HTR-8/SVneo (cell line): ENCODE measurements at places on chromosomes 12 and 14.

DNA sequence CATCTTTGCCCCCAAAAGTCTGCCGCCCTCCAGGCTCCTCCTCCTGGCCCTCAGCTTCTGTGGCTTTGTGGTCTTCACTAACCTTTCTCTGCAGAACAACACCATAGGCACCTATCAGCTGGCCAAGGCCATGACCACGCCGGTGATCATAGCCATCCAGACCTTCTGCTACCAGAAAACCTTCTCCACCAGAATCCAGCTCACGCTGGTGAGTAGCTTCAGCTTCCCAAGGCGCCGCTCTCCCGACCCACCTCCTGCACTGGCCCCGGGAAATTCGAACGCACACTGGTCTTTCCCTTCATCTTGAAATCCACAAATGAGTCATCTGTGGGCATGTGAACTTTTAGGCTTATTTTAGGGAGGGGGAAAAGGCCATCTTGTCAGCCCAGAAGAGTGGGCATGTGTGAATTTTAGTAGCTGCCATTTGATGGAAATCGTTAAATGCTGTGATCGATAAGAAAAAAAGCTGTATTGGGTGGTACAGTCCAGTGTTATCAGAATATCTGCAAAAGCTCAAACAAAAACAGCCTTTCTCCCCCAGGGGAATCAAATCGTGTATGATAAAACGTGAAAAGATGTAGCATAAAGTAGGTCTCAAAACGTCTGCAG is 700 bp downstream of the SLC35E3 start:
- peak; percentile 48 for DNase-seq

- DNase-seq = no peak
These were observed 48.1 kb downstream of the MSRB3 start for GRCh38 chr12:65326616-65327015.

GRCh38 chr12:106145539-106146447 is 7.0 kb upstream of the NUAK1 start:
- DNase-seq = no peak

DNA sequence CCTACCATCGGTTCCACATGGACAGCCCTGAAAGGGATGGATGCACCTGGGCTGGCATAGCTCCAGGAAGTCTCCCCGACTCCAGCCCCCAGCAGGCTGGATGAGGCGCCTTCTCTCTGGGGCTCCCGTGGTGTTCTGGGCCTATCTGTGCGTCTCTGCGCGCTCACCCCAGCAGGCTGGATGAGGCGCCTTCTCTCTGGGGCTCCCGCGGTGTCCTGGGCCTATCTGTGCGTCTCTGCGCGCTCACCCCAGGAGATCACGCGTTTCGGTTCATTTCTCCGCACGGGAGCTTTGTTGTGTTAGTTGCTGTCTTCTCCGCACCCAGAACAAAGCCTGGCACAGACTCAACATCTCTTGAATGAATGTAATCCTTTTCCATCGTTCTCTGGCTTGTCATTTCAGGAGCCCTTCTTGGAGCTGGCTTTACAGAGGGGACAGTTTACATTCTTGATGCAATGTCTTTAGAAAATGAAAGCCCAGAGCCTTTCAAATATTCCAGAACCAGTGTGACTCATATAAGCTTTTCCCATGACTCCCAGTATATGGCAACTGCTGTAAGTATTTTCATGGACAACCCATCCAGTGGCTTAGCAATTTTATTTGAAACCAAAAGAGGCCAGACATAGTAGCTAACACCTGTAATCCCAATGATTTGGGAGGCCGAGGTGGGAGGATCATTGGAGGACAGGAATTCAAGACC is 40.3 kb downstream of the CFAP251 start:
- no peak for DNase-seq
